HepG2 (cell line): ENCODE measurements at places on chromosomes 2 and 18. TPM values are rescaled to one million over a fixed set of nuclear protein-coding genes. Genes with fewer than 3 reads are reported as not detected.
A peak's percentile ranks its signal among the peaks of the same experiment; 100 is the strongest.

- no peak for DNase-seq
These were observed 10.0 kb downstream of the TCF4 start for GRCh38 chr18:55577812-55578539.

DNA sequence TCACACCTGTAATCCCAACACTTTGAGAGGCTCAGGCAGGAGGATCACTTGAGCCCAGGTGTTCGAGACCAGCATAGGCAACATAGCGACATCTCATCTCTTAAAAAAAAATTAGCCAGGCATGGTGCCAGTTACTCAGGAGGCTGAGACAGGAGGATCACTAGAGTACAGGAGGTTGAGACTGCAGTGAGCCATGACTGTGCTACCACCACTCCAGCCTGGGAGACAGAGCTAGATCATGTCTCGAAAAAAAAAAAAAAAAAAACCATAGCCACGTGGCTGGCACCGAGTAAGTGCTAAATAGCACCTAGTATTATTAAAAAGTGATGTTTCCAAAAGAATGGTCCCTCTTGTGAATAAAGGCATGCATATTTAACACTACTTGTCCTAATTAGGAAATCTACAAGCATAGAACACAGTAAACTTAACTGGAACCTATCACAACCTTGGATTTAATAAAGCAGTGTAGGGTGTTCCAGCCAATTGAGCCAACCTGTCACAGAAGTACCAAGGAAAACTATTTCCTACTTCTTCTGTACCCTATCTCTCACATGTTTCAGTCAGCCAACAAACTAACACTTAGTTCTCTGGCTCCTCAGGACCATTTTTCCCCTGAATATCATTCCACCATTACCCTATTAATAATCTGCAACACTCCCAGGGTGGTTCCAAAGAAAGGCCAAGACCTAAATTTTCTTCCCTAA is 8.8 kb downstream of the RAB1A start:
- DNase-seq: no peak

DNA sequence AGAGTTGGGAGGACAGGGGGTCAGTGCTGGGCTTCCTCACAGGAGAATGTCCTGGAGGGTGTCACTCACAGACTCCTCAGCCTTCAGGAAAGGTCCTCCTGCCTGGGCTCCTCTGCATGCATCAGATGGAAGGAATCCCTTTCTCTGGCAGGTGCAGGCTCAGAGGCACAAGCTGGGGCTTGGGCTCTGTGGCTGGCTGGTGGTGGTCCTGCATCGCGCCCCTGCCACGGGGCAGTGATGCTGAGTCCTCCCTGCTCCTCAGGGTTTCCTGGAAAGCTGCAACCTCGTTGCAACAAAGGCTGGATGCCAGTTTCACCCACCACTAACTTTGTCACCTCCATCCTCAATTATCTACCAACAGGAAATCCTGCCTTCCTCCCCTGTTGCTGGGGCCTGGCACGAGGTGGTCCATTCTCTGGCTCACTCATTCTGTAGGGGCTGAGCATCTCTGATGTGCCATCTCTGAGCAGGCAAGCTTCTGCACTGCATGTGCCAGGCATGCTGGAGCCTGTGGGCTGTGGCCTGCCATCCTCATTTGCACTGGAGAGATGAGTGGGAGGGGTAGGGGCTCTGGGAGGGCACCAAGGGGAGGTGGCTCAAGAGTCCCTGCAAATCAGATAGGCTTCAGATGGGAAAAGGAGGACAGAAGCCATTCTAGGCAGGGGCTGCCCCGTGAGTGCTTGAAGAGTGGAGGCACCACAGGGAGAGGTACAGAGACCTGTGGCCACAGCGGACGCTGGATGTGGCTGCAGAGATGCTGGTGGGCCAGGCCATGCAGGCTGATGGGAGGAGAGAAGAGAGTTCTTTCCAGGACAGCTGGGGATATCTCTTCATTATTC is 272.6 kb upstream of the HS6ST1 start:
- no peak for DNase-seq

GRCh38 chr18:57052759-57053158 is 94.1 kb upstream of the BOD1L2 start:
- DNase-seq: no peak

GRCh38 chr18:24915547-24915946 is 436.4 kb downstream of the ZNF521 start:
- no peak for DNase-seq

- peak; percentile 64 for DNase-seq
These were observed 109.8 kb downstream of the AP1S3 start for GRCh38 chr2:223727562-223727961.

GRCh38 chr2:16728351-16729136 is 62.9 kb upstream of the CYRIA start:
- DNase-seq: no peak

DNA sequence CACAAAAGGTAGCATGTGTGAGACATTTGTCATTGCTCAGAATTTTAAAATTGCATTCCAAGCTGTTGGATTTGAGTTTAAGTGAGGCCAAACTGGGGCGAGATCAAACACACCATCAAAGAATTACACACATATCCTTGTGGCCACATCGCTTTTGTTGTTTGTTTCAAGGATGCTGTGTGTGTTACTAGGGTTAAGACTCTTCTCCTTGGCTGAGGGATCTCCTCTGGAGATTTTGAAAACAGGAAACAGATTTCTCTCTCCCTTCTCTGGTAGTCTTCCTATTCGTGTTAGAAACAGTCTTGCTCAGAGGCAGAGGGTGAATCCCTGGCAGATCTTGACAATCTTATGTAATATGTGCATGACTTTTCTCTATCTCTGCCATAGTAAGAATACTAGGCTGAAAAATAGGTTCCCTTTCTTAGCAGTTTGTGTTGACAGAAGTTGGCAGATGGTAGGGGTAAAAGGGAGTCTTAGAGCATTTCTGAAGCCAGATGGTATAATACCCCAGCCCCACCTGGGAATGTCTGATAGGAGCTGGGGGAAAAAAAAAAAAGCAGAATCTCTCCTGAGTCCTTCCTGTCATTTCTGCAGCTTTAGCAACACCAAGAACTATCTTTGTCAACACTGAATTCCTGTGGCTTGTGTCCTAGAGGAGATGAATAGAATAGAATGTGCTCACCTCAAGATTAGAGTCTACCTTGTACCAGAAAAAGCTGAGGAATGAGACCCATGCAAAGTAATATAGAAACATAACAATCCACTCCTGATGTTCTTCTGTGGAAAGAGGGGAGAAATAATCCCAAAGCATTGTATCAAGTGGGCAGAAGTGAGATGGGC is 101.8 kb downstream of the XRCC5 start:
- DNase-seq: no peak

DNA sequence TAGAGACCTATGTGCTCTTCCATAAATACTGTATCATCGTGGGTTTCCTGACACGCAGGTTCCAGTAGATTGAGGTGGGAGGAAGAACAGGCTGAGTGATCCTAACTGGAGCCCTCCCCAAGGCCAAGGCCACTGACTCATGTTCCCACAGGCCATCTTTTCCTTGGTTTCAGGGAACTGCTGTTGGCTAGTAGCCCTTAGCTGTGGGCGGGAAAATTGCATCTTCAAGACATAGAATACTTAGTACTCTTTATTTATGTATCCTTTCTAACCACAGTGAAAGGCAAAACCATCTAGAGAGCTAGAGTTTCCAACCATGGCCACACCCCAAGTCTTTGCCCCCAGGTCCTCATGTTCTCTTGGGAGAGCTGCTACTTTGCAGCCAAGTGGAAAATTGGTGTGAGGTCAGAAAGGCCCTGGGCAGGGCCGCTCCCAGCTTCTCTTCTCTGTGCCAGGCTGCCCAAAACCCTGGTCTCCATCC is 55.9 kb downstream of the COPS8 start:
- DNase-seq: no peak

DNA sequence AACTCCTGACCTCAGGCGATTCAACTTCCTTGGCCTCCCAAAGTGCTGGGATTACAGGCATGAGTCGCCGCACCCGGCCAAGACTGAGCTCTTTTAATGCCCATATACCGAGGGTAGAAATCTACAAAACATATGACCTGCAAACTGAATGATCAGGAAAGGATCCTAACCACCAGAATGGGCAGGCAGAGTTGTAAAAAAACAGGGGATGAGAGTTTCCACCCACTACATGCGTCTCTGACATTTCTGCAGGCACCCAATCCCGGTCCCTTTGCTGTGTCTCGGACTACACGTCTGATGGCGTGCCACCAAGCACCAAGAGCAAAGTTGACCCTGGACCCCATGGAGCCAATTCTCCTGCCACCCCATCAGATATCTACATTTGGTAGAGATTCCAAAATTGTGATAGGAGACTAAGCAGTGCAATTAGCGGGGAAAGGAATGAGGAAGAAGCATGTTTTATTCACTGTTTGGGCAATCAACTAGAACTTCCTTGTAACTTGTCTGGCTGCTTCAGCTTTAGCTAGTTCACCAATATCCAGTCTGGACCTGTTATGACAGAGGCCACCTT is 74.1 kb downstream of the ATP8B1 start:
- DNase-seq: no peak

DNA sequence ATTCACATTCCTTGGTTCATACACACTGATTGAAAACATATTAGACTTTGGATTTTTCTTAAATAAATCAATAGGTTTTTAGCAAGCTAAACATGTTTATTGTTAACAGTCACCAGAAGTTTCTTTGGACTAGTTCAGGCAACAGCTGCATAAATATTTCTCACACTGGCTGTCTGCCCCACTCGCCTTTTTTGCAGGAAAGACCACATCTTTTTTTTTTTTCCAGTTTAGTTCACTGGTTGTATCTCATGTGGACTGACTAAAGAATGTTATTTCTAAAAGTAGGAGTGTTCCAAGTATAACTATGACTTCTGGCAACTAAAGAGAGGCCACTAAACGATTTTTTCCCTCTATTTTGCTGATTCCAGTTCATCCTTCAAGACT is 31.1 kb downstream of the SLC40A1 start:
- no peak for DNase-seq

DNA sequence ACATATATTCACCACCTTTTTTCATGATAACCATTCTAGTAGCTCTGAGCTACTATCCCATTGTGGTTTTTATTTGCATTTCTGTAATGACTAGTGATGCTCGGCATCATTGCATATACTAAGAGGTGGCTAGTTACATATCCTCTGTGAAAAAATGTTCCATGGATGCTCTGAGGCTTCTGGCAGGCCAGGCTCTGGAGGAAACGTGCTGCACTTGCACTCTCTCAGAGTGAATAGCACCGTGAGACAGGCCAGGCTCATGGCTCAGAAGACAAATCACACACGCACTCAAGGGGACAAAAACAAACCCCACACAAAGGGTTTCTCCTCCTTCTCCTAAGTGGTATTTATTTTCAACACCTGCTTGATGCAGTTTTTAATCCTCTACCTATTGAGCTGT is 1085.3 kb upstream of the CNTNAP5 start:
- no peak for DNase-seq

GRCh38 chr2:131801210-131801744 is 273.6 kb downstream of the CCDC74A start:
- no peak for DNase-seq

The FBXO41 gene
- total RNA-seq: 3.0 and 4.2 TPM in 2 replicates

The RESP18 gene
- total RNA-seq: not detected in 2 replicates

The ITGB6 gene
- not detected in 2 replicates for total RNA-seq

The TSPYL6 gene
- not detected in 2 replicates for total RNA-seq

The STARD6 gene
- not detected in 2 replicates for total RNA-seq

The CAPN14 gene
- total RNA-seq: not detected in 2 replicates

The TRABD2A gene
- total RNA-seq: 0.36 TPM in 1 of 2 replicates, not detected in the other

The MXD1 gene
- 6.4 and 7.7 TPM in 2 replicates for total RNA-seq

The ANKRD30BL gene
- not detected in 2 replicates for total RNA-seq

The SERPINB10 gene
- not detected in 2 replicates for total RNA-seq

The PLCL1 gene
- total RNA-seq: not detected in 2 replicates
